ENCODE measurements at places on chromosomes 5 and 9. TPM values are rescaled to one million over a fixed set of nuclear protein-coding genes. Genes with fewer than 3 reads are reported as not detected.

Gene WNT8A
- polyA plus RNA-seq: not detected

Gene GPR150
- 1.4 TPM for polyA plus RNA-seq

Gene MAMDC4
- 0.93 TPM for polyA plus RNA-seq

Gene CDC14B
- 5.7 TPM for polyA plus RNA-seq

Gene ARHGEF39
- polyA plus RNA-seq: 11.6 TPM

Gene GFM2
- 14.2 TPM for polyA plus RNA-seq

Gene C9orf153
- polyA plus RNA-seq: not detected

Data from brain (organoid and tissue), 16 donors.